ENCODE measurements at places on chromosomes 5 and 9. TPM values are rescaled to one million over a fixed set of nuclear protein-coding genes. Genes with fewer than 3 reads are reported as not detected.

GRCh38 chr5:108557686-108558085 is 175.8 kb upstream of the FBXL17 start:
- no peak overlapping the region for H3K27ac ChIP-seq
- no peaks in the 10 kb centered on the region for H3K4me1 ChIP-seq
- DNase-seq, result no peak
- H3K27me3 ChIP-seq, result no peaks in the 10 kb centered on the region
- no peak overlapping the region for H3K4me3 ChIP-seq

DNA sequence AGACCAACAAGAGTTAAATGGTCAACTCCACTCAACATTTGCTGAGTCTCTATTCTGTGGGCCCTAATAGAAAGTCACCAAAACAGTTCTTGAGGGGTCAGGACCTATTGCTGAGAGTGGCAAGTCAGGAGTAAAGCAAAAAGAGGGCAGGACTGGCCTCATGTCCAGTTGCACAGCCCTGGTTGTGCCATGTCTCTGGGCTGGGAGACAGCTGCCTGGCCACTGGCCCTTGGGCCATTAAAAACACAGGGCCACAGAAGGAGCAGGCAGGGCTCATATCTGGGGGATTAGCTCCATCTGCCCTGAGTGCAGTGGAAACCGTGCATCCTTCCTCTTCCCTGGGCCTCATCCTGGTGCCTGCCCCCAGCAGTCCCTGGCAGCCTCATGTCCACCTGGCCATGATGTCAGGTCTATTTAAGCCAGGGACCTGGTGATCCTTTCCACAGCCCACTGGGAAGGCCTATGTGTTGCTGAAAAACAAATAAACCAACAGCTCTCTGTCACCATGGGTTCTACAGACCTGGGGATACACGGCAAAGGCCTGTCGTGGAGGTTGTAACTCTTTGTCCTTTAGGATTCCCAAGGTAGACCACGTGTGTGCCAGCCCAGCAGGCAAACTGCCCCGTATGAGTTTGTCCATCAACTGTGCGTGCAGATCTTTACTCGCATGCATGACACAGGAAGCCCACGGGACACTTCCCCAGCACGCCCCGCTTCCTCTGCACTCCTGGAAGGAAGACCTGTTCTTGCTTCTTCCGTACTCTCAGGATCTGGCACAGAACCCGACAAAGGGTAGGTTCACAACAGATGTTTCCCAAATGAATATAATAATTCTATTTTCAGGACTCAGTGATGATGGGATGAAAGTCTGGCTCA is 148.8 kb downstream of the MTX3 start:
- H3K4me3 ChIP-seq, result no peak overlapping the region
- DNase-seq, result no peak
- H3K36me3 ChIP-seq, result no peaks in the 10 kb centered on the region
- no peaks in the 10 kb centered on the region for H3K27me3 ChIP-seq
- no peak overlapping the region for H3K27ac ChIP-seq

GRCh38 chr5:90097082-90097477 is 312.5 kb downstream of the CETN3 start:
- H3K4me3 ChIP-seq, result no peak overlapping the region
- H3K36me3 ChIP-seq, result no peaks in the 10 kb centered on the region
- H3K4me1 ChIP-seq, result no peaks in the 10 kb centered on the region
- H3K27ac ChIP-seq, result no peak overlapping the region

GRCh38 chr5:107799306-107799705 is 128.6 kb upstream of the EFNA5 start:
- no peaks in the 10 kb centered on the region for H3K27me3 ChIP-seq
- DNase-seq, result no peak
- no peaks in the 10 kb centered on the region for H3K4me1 ChIP-seq
- H3K36me3 ChIP-seq, result no peaks in the 10 kb centered on the region
- H3K4me3 ChIP-seq, result no peak overlapping the region

- no peak for DNase-seq
- H3K27ac ChIP-seq, result no peak overlapping the region
- no peaks in the 10 kb centered on the region for H3K36me3 ChIP-seq
- H3K4me3 ChIP-seq, result no peak overlapping the region
- H3K27me3 ChIP-seq, result no peaks in the 10 kb centered on the region
Measured at GRCh38 chr5:39541920-39542319, 117.1 kb upstream of the DAB2 start.

The SPOCK1 gene
- total RNA-seq, result 1.7 TPM

The PCDHB5 gene
- total RNA-seq, result 2.4 TPM
